H1 (cell line): ENCODE measurements at places on chromosomes 5 and 9. TPM values are rescaled to one million over a fixed set of nuclear protein-coding genes. Genes with fewer than 3 reads are reported as not detected.

The CTNND2 gene
- 7.4 and 9.8 TPM in 2 replicates for polyA plus RNA-seq

The TMC1 gene
- polyA plus RNA-seq, result 0.55 and 0.98 TPM in 2 replicates

The REEP2 gene
- polyA plus RNA-seq, result 26.5 and 44.7 TPM in 2 replicates

The CCDC112 gene
- polyA plus RNA-seq, result 3.3 and 3.7 TPM in 2 replicates

The BRINP1 gene
- 19.3 and 19.5 TPM in 2 replicates for polyA plus RNA-seq

The CCL27 gene
- 0.28 and 0.42 TPM in 2 replicates for polyA plus RNA-seq

The SLC6A18 gene
- 0.03 TPM in 1 of 2 replicates, not detected in the other for polyA plus RNA-seq

The TCF7 gene
- polyA plus RNA-seq, result 4.7 and 5.7 TPM in 2 replicates

The DAB2 gene
- polyA plus RNA-seq, result 1.7 and 2.6 TPM in 2 replicates

The PPP2R2B gene
- 20.0 and 21.1 TPM in 2 replicates for polyA plus RNA-seq

The IL9 gene
- not detected in 2 replicates for polyA plus RNA-seq

The HMMR gene
- 8.2 and 17.5 TPM in 2 replicates for polyA plus RNA-seq

The TNFSF8 gene
- polyA plus RNA-seq, result not detected in 2 replicates

The MAPKAP1 gene
- polyA plus RNA-seq, result 79.2 and 101 TPM in 2 replicates

The GKAP1 gene
- polyA plus RNA-seq, result 0.69 and 0.97 TPM in 2 replicates

The GRIA1 gene
- polyA plus RNA-seq, result 0.97 and 1.1 TPM in 2 replicates

The PCDHB14 gene
- polyA plus RNA-seq, result 2.5 and 2.7 TPM in 2 replicates

The C8G gene
- polyA plus RNA-seq, result 0.62 and 1.8 TPM in 2 replicates

The OGN gene
- polyA plus RNA-seq, result not detected in 2 replicates

The BAAT gene
- 0.08 and 0.09 TPM in 2 replicates for polyA plus RNA-seq

The CCDC192 gene
- polyA plus RNA-seq, result not detected in 2 replicates
